Right cardiac atrium (tissue), 5 donors: ENCODE measurements at places on chromosomes 6 and 20.

- DNase-seq: no peak
Measured at GRCh38 chr6:110520992-110521543, 44.7 kb upstream of the SLC22A16 start.

DNA sequence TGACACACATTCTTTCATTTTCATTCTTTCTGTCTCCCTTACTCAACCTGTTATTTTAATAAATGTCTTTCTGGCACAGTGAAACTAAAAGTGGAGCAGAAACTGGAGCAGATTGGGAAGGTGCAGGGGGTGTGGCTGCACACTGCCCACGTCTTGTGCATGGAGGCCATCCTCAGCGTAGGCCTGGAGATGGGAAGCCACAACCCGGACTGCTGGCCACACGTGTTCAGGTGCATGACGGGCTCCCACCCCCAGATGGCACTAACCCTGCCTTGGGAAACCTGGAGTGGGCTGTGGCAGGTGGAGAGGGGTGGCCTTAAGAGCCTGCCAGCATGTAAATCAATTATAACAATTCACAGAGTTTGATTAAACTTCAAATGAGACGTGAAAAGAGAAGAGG, 71.4 kb upstream of the PBOV1 start:
- DNase-seq: peak; percentile 36

DNA sequence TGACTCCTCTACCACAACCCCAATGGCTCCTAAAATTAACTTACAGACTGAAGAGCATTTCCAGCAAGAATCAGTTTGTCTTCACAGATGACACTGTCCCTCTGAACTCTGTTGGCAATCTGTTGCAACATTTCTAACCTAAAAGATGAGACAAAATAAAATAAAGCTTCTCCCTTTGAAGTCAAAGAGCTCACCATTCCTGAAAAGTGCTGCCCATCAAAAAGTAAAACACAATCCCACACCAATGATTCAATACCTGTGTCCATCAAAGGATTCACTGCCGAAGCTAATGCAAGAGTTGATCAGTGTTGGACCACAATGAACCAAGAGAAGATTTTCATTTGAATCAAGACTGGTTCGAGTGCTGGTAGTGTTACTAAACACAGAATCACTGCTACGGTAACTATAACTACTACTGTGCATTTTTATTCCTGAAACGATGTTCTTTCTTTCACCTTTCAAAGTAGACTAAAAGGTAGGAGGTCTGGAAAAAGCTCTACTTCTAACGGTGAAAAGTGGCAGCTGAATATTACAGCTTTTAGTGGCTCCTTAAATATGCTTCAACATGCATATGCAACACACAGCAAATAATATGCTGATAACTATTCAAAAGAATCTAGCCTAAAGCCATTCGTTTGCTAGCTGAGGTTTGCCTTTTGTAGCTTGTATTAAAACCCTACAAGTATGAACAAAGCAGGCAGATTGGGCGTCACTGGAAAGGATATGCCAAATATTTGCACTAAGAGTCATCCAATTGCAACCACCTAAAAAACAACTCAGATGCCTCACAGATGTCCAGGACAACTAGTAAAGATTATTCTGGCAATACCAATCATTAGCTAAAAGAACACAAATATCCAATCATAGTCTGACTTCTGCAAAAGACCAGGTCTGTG, at the start of gene DST:
DST (minus strand) TSS at position 524 of the 896 bp plus-strand sequence.
- no peak for DNase-seq

- DNase-seq: no peak
Measured at GRCh38 chr6:43339168-43339567, 30.3 kb downstream of the ZNF318 start.

DNA sequence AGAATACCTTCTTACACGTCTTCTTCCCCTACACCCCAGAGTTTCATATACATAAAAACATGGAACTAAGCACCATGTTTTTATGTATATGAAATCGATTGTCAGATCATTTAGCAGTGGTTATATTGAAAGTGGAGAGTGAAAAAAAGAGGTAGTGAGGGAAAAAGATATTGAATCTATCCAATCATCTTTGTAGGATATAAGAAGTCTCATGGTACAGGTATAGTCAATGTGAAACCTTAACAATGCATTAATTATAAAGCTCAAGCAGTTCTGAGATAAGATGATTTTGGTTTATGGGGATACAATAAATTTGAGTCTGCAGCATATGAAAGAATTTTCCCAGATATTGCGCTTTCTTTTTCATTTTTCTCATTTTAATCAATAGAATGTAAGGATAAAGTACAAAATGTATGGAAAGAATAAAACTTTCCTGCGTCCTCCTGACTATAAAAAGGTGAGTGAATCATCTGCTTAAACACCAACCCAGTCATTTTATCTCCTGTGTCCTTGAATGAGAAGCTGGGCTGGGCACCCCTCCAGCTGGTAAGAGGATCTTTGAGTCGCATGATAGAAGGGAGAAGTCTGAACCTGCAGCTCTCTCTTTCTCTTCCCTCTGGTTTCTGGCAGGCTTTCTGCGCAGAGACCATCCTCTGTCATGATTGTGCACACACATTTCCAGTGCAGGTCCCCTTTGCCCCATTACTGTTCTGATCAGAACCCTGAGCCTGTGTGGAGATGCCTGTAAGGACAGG, 28.1 kb upstream of the AKIRIN2 start:
- DNase-seq: peak; percentile 66

DNA sequence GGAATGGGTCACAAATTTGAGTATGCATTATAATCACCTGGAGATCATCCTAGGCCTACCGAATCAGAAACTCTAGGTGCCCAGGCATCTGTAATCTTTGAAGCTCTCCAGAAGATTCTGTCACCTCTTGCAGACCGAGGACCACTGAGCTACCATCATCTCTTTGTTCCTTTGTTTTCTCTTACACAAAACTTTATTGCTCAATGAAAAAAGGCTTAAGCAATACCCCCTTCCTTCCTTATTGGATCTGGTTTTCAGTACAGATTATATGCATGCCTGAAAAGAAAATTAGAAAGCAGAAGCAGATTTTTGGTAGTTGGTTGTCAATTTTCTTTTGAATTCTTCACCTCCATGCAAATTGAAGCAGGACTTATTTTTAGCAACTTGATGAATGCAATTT, 31.3 kb downstream of the STX11 start:
- DNase-seq: no peak

DNA sequence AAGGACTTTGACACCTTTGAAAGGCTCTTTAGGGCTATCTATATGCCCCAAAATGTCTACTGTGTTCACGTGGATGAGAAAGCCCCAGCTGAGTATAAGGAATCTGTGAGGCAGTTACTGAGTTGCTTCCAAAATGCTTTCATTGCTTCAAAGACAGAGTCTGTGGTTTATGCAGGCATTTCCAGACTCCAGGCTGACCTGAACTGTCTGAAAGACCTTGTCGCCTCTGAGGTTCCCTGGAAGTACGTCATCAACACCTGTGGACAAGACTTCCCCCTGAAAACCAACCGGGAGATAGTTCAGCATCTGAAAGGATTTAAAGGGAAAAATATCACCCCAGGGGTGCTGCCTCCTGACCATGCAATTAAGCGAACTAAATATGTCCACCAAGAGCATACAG, 65.2 kb downstream of the GCNT2 start:
- no peak for DNase-seq

DNA sequence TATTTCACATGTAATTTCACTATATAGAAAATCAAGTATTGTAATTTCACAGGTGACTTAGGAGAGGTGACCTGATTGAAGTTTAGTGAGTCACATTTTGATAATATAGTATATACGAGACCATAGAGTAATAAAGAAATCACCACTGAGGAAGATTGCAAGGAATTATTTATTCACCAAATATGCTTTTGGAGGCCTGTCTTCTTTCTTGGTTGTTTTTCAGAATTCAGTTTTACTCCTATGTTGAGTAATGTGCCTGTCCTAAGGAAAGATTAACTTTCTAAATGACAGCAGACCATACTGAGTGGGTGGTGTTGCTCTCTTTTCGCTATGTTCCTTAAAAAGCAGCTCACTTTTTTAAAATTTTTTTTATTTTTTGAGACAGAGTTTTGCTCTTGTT, 87.5 kb upstream of the FOXO3 start:
- DNase-seq: no peak

- no peak for DNase-seq
Measured at GRCh38 chr20:472137-472846, 10.0 kb upstream of the TBC1D20 start.

GRCh38 chr6:74161380-74161779, 465.4 kb downstream of the CD109 start:
- DNase-seq: no peak

DNA sequence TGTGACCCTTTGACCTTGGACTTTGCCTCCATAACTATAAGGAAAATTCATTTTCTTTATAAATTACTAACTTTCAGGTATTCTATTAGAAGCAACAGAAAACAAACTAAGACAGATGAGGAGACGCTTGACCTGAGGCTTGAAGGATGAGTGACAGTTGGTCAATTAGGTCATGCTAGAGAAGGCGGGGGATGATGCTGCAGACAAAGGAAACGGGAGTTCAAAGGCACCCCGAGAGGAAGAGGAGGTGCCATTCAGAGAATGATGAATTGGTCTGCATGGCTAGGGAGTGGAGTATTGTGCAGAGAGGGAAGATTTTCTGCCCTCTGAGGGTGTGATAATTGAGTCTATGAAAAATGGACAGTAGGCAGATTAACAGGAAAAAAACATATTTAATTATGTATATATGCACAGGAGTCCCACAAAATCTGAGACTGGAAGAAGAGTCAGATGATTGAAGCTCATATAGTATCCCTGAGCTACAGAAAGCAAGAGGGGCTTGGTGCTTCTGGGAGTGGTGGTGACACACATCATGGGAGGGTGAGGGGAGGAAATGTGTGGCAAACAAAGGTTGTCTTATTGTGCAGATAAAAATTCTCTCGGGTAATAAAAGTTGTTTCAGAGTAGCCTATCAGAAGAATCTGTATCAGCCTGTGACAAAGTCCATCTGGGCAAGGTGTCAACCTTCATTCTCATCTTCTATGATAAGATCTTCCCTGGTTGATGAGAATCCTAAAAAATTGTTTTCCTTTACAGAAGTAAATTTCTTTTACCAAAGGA, 20.4 kb upstream of the FUCA2 start:
- DNase-seq: no peak

DNA sequence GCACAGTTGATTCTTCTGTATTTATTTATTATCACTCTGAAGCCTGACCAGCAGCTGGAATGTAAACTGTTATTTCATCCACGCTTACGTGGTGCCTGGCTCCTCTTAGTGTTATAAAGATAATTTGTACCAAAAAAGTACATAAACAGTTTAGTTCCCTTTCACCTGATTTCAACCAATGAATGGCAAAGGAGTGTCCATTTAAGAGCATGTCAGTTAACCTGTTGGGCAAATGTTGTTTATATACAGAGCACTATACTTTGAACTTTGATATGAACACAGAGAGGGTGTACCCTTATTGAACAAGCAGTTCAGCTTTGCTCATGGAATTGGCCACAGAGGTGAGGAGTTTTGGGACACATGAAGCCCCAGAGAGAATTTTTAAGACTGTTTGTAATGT, 7.2 kb upstream of the CTCFL start:
- no peak for DNase-seq

DNA sequence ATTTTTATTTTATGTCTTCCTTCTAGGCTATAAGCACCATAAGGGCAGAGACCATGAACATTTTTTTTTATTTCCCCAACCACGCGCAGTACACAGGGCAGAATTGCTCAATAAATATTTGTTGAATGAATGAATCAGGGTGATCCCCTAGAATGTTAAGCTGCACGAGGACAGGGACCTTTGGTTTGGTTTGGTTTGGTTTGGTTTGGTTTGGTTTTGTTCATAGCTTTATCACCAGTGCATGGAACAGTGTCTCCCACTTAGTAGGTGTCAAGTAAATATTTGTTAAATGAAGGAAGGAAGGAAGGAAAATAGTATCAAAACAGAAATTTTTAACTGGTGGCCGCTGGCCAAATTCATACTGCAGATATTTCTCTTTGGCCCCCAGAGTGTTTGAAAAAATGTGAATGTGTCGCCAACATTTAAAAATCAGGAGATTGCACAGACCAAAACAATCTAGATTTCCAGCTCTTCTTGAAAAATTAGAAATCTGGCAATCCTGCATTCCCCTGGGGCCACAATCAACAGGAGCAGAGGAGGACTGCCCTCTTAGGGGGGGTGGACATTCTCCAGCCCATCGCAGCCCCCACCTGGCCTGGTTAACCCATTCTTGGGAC, 205.3 kb downstream of the EYA2 start:
- no peak for DNase-seq

GRCh38 chr6:44487586-44487985, 100.1 kb downstream of the CDC5L start:
- DNase-seq: no peak

- DNase-seq: no peak
Measured at GRCh38 chr6:166567107-166567506, 19.4 kb downstream of the RAMACL start.

DNA sequence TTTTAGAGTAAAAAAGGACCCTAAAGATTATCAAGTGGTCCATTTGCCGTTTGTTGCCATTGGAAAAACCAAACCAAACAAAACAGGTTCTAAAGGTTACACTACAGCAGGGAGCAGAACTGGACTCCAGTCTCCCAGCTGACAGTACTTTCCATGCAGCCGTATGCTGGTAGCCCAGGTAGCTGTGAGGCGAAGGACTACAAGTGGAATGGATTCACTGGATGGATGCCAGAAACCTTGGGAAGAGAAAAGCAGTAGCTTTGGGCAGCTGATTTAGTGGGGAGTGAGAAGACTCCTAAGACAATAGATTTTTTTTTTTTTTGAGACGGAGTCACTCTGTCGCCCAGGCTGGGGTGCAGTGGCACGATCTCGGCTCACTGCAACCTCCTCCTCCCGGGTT, 88.3 kb downstream of the SASH1 start:
- no peak for DNase-seq

GRCh38 chr6:43766964-43767461, 3.0 kb upstream of the VEGFA start:
- no peak for DNase-seq

DNA sequence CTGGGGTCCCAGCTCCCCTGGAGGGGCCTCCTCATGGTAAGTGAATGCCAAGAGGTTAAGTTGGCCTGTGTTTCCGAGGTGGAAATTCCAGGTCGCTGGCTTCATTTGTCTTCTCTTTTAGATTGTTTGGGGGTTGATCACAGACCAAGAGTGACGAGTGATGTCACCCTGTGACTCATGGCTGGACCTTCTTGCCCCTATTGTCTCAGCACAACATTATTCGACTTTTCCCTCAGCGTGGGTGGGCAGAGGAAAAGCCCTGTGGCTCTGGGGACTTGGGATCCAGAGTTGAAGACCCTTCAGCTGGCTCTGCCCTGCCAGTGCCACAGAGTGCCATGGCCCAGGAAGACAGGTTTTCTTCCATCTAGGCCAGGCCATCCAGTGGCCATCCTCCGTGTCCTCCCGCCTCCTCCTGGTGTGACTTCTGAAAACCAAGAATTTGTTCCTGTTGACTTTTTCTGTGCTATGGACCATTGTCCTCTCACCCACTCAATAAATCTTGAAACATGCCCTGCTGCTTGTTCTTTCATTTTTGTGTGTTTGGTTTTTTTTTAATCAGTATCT, 15.4 kb upstream of the SNHG17 start:
- no peak for DNase-seq

GRCh38 chr20:59537991-59538390, 66.3 kb upstream of the PHACTR3 start:
- no peak for DNase-seq

GRCh38 chr20:6074145-6074561, 20.3 kb upstream of the LRRN4 start:
- DNase-seq: no peak

GRCh38 chr20:47205577-47206123, 150.8 kb downstream of the ZMYND8 start:
- peak; percentile 71 for DNase-seq

GRCh38 chr6:16657768-16658167, 103.5 kb downstream of the ATXN1 start:
- DNase-seq: no peak
